SK-N-SH treated with all-trans-retinoic acid at 6 μM for 48 hours (cell line): ENCODE measurements at places on chromosomes 6 and 20.
A peak's percentile ranks its signal among the peaks of the same experiment; 100 is the strongest.

- no peak for ATAC-seq
Observed at GRCh38 chr20:22827916-22828315, 207.2 kb upstream of the SSTR4 start.

- ATAC-seq, result no peak
Observed at GRCh38 chr6:30295837-30296236, 30.9 kb upstream of the TRIM39 start.

GRCh38 chr20:38665094-38665493 is 59.2 kb upstream of the SLC32A1 start:
- no peak for ATAC-seq

- ATAC-seq, result peak; percentile 93
Observed at GRCh38 chr6:13873288-13874190, 51.2 kb upstream of the RNF182 start.

- ATAC-seq, result no peak
Observed at GRCh38 chr20:45176526-45177267, 2.0 kb downstream of the PI3 start.

DNA sequence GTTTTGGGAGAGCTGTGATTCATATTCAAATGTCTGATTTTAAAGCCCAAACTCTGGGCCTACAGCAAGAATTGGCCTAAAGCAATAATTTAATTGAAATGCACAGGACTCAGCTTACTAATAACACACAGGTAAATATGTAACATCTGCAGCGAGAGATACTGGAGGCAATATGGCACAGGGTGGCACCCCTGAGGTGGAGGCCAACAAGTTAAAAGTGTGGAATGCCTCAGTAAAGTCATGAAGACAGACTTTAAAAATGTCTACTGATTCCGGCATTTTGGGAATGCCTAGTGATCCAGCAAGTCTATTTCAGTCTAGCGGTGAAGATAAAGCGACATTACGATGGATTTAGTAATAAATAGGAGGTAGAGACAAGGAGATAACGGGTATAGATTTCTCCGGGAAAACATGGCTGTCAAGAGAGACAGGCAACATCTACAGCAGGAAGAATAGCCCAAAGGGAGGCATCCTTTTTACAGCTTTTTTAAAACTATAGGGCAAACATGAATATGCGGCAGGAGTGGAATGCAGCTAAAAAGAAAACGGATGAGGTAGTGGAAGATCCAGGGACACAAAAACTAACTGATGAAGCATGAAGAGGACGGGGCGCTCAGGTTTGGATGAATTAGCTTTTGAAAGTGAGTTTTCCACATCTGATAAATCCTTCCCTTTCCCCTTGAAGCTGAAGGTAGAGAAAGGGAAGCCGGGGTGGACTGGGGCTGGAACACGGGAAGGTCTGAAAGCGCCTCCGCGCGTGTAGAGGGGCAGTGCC is 1.2 kb downstream of the NANP start:
- no peak for ATAC-seq

DNA sequence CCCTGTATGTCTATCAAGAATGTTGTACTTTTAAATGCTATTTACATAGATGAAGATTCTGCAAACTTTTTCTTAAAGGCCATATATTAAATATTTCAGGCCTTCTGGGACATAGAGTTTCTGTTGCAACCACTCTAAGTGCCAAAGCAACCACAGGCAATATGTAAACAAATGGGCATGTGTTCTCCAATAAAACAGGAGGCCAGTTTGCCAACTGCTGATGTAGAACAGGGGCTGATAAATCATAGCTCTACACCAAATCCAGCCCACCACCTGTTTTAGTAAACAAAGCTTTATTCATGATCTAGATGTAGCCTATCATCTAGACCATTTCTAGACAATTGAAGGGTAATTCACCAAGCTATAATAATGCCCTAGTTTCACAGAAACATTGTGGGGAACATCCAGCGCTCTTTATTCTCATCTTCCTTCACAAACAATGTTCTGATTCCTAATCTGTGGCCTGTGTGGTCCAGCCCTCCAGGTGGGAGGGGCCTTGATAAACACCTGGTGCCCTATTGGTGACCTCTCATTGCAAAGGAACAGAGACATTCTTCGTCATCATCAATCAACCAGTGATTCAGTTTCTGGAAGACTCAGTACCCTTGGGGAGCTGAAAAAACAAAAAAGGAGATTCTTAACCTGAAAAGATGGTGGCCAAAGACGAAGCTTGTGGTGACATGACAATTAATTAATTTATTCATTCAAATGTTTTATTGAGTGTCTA is 80.2 kb downstream of the PREP start:
- ATAC-seq, result no peak

GRCh38 chr6:157075549-157076450 is 247.5 kb downstream of the TMEM242 start:
- ATAC-seq, result no peak; the same call in 2 of the 3 replicates

DNA sequence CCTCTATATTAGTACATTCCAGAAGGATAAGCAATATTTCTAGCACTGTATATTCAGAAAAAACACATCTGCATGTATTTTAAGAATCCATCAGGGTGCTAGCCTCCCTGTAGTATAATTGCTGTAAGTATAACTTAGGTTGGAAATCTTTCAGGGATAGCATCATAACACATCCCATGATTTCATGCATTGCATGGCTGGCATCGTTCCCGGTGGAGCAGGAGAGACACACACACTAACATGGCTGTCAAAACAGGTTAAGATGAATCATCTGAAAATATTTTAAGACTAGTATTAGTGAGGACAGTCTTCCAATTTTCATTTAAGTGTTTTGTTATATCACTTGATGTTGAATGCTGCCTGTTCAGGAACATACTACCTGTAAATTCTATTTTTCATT is 32.1 kb upstream of the CENPW start:
- peak; percentile 81 for ATAC-seq

DNA sequence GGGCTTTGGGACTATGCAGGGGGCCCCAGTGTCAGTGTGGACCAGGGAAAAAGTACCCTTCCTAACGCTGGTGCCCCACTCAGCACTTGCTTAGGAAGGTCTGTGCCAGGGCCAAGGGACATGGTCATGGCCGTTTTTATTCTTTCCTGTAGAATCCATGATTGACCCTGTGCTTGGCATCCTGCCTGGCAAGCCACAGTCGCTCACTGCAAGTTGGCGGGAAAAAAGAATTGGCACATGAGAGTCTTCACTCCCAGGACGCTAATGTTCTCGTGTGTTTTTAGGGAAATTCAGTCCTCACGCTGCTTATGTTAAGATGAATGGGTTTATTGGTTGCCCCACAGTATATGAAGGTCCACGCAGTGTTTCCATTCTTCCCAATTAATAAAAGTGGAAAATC is 253.4 kb downstream of the CDH4 start:
- no peak for ATAC-seq

GRCh38 chr6:138667408-138667807 is 106.2 kb upstream of the CCDC28A start:
- ATAC-seq, result no peak

GRCh38 chr6:159180001-159180400 is 10.8 kb downstream of the FNDC1 start:
- no peak for ATAC-seq
